ENCODE measurements at places on chromosomes 1 and 21. TPM values are rescaled to one million over a fixed set of nuclear protein-coding genes. Genes with fewer than 3 reads are reported as not detected.

IGFN1 gene
- total RNA-seq, result 442 TPM

CYP2J2 gene
- total RNA-seq, result 8.2 TPM

BSND gene
- total RNA-seq, result not detected

MYBPH gene
- total RNA-seq, result 106 TPM

COL11A1 gene
- 0.76 TPM for total RNA-seq

MFAP2 gene
- 0.57 TPM for total RNA-seq

FMN2 gene
- 1.1 TPM for total RNA-seq

TRABD2B gene
- 0.76 TPM for total RNA-seq

Measured in psoas muscle (tissue), 8 donors.